ENCODE measurements at places on chromosomes 7 and 10.

DNA sequence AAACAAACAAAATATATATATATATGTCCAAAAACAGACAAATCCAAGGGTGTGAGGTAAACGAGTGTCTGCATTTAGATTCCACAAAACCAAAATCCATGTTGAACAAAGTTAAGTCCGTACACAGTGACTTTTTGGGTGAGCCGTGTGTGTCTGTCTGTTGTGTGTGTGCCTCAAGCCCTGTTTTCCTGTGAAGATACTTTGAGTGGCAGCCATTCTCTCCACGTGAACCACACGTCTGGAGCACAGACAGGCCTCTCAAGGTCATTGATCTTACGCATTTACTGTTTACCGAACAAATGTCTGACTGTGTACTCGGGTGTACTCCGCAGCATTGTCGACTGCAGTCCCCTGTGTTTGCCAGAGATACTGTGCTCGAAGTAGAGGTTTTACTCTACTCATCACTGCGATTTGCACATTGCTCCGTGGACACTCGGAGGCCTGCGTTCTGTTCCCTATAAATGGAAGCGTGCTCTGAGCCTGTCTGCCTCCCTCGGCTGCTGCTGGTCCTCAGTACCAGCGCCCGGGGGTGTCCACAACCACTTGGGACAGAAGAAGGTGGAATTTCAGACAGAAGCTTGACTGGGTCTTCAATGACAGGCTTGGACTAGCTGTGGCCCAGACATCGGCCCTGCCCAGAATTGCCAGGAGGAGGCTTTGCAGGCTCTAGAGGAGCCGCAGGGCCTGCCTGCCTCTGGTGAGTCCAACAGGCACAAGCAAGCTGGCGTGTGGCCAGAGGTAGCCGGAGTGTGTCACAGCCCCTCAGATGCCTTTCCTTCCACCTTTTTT lies 22.1 kb downstream of the CYP17A1 start:
- DNase-seq: no peak

DNA sequence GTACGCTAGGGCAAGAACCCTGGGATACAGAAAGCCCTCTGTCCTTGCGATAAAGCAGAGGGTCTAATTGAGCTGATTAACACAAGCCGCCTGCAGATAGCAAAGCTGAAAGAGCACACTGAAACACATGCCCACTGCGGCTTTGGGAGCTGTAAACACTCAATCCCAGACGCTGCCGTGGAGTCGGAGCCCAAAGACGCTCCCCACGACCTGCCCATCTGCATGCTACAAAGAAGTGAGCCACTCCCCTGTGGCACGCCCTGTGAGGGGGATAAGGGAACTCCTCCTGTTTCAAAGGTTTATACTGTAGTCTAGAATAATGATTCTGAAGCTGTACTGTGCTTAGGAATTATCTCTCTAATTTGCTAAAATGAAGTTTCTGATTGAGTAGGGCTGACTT lies 985.6 kb upstream of the GHITM start:
- no peak for DNase-seq

DNA sequence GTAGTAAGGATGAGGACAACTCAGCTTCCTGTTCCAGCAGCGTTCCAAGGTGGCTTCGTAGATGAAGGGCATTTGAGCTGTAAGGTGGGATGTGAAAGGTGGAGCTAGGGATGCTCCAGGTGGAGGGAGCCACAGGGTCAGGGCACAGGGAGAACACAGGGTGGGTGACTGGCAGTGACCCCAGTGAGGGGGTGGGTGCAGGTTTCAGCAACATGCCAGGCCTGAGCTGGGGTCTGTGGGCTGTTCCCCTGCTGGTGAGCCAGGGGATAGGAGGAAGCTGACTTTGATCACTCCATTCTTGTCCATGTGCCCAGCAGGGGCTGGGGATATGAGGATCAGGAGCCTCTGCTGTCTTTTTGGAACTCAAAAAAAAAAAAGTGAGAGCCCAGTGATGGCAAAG lies 33.2 kb downstream of the CDH23 start:
- DNase-seq: no peak

GRCh38 chr10:6313111-6313895 lies 110.6 kb downstream of the PFKFB3 start:
- no peak for DNase-seq

DNA sequence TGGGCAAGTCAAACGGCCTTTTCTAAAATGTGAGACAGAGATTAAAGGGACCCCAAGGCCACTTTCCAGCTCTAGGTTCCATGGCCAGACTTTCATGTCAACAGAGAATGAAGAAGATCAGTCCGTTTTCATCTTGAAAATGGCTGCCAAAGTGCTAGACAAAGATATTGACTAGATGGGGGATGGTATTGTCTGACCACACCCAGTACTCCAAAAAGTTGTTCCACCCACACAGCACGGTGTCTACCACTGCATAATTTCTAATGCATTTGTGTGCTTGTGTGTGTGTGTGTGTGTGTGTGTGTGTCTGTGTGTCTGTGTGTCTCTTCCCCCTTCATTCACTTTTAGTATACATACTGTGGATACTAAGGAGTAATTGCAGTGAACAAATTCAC lies 1.3 kb downstream of the COL1A2 start:
- no peak for DNase-seq

- DNase-seq: no peak
These were observed 99.3 kb downstream of the DIP2C start for GRCh38 chr10:589961-590680.

- no peak for DNase-seq
These were observed 3.2 kb downstream of the ITPRIP start for GRCh38 chr10:104334965-104335650.

- no peak for DNase-seq
These were observed 114.4 kb downstream of the RTKN2 start for GRCh38 chr10:62154231-62154630.

DNA sequence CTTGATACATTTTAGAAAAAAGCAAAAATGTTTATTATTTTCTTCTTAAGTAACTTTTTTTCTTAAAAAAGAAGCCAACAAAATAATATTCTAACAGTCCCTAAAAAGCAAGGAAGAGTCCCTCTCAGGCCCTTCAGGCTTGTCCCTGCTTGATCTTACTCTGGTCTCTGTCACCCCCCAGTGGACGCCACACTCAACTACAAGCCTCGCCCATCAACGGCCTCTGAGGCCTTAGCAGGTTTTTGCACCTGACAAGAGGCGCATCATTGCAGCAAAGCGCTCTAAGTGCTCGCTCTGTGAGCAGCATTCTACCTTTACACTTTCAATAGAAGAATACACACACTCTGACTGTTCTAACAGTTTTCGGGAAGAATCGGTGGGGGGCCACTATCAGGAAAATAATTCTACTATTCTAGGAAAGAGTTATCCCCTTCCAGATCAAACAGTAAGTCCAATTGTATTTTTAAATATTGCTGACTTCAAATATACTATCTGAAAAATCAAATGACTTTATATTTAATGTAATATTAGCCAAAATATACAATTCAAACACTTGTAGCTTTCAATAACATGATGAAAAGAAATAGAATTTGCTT lies 139.2 kb downstream of the USP6NL start:
- DNase-seq: peak; percentile 28

- no peak for DNase-seq
These were observed 253.2 kb upstream of the SMIM30 start for GRCh38 chr7:113371416-113372043.

GRCh38 chr7:15128716-15129115 lies 226.2 kb upstream of the DGKB start:
- DNase-seq: no peak

DNA sequence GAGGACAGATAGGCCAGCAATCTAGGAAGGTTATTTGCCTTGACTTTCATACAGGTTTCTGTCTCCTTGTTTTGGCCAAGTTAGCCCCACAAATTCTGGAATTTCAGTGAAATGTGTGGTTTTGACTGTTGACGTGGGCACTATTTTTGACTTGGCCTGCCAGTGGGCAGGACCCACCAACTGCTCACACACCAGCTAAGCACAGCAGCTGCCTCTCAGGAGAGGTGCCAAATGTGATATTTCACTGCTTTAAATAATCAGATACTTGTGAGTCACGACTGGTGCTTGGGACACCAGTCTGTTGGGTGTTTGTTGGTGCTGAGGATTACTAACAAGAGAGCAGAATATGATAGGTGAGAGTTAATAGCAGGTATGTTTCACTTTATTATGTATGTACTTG lies 409.7 kb upstream of the MTPN start:
- no peak for DNase-seq

GRCh38 chr7:90312745-90313144 lies 8.4 kb downstream of the FAM237B start:
- DNase-seq: no peak

GRCh38 chr7:73736885-73737284 lies 1.7 kb downstream of the ABHD11 start:
- no peak for DNase-seq

GRCh38 chr10:61753453-61753852 lies 90.7 kb downstream of the CABCOCO1 start:
- no peak for DNase-seq

- DNase-seq: no peak
These were observed 92.0 kb upstream of the CELF2 start for GRCh38 chr10:10925667-10926066.

DNA sequence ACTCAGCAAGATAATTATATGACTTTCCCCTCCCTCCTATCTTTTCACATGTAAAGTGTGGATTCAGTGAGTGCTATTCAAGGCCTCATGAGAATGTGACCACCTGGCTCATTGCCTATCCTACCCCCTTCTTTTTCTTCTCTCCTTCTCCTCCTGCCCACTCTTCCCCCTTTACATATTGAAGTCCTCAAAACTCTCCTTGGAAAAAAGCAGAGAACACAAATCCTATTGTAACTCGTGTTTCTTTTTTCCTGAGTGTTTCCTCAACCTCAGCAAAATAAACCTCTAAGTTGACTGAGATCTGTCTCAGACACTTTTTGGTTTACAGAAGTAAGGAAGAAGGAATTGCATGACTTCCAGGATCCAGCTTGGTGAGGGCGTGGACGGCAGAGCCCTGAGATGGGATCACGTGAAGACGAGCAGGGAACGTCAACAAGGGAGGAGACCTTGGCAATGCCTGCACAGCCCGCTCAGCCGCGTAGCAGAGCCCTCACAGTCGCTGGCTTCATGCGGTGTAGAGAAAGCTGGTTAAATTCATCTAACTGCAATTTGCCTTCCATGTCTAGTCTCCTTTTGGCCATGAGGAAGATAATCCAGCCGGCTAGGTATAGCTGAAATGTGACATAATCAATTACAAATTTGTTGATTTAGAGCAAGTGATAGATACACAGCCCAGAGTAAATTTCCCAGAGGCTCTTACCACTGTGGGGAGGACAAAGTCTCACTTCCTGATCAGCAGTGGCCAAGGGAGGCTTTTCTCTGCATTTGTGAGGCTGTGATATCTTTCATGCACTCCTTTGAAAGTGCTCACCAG lies 75.7 kb downstream of the LYZL2 start:
- DNase-seq: no peak

DNA sequence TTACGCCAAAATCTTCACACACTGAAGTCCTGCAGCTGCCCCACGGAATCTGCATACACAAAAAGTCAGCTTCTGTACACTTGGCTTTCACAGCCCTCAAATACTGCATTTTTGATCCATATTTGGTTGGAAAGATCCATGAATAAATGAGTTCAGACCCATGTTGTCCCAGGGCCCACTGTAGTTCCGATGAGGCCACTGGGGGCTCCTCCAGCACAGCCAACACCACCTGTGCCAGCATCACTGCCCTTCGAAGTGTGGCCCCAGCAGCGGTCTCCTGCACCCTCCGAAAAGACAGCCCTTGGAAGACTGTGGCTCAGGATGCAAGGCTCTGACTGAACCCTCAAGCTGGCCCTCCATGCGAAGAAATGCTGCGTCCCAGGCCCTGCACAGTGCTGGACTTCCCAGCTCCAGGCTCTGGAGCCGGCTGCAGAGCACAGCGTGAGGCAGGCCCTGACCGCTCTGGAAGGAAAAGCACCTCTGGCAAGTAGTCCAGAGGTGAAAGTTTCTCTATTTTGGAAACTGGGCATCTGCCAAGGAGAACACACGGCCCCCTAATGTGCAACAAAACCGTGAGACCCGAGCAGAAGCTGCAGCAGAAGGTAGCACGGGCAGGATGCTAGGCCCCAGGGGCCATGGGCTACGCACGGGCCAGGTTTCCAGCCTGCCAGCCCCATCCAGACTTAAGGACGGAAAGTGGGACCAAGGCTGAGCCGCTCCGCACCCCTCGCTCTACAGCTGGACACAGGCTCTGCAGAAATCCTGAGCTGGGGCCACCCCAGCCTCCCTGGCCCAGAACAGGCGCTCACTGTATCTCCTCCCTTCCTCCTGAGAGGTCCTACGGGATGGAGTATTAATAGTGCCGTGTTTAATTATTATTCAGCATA lies 62.6 kb downstream of the PTPRN2 start:
- DNase-seq: no peak

DNA sequence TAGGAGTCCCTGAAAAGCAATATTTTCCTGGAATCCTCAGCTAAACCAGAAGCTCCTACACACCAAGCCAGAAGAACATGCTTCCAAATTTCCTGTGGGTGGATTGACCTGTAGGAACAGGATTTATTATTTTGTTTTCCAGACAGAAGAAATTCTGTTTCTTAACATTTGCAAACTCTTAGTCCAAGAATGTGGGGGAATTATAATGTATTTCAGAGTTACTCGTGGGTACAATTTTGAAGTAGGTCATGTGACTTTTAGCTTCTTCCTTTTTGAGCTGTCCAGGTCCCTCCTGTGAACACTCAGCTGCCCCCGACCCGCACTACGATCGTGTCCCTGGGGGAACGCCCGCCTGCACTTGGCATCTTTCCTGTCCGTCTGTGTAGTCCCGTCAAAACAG lies 27.7 kb upstream of the VIPR2 start:
- no peak for DNase-seq

GRCh38 chr7:137167609-137168008 lies 175.9 kb downstream of the PTN start:
- no peak for DNase-seq

GRCh38 chr10:114048472-114048871 lies 4.8 kb downstream of the ADRB1 start:
- DNase-seq: no peak

DNA sequence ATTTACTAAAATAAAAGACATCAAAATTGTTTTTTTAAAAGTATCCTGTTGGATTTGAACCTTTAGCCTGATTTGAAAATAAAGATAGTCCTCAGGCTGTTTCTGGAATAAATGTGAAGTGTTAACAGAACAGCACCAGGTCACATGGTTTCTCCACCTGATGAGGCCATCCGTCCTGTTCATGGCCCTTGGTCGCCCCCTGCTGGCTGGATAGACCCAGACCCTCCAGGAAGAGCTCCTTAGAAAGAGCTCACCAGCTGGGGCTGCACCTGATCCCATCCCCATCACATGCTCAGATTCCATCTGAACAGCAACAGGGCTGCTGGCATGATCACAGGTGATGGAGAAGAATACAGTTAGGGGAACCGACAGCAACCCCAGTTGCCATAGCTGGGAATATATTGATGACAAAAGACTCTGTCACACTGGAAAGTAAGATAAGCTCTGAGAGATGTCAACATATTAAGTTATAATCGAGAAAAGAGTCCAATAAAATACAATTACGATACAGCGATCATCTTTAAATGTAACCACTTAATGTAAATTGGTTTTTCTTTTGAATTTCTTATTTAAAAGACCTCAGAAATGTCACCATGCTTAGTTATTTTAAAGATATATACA lies 4.8 kb downstream of the OR2A14 start:
- DNase-seq: peak; percentile 29

- DNase-seq: no peak
These were observed 58.6 kb upstream of the ANK3 start for GRCh38 chr10:60448246-60448645.

GRCh38 chr7:29109358-29109757 lies 37.0 kb downstream of the CPVL start:
- DNase-seq: no peak

GRCh38 chr7:135441791-135442190 lies 68.1 kb downstream of the CNOT4 start:
- DNase-seq: no peak
